Femur (tissue), 1 donor: ENCODE measurements at places on chromosomes 7 and 10.

DNA sequence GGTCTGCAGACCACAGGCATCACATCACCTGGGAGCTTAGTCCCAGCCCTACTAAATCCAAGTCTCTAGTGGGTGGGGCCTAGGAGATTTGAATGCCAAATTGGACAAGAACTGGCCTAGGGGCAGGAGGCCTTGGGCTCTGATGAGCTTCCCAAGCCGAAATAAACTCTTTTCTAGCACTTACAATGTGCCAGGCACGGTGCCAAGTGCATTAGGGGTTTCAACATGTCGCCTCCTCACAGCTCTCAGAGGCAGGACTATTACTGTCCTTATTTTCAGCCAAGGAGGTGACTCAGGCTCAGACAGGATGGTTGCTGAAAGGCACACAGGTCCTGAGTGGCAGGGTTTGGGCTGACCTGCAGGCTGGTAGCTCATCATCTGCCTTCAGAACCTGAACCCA is 9.2 kb upstream of the CPA1 start:
- no peak for DNase-seq

GRCh38 chr7:44307905-44308595 is 17.3 kb downstream of the CAMK2B start:
- no peak for DNase-seq

- no peak for DNase-seq
Measured at GRCh38 chr7:128190051-128190647, 50.9 kb upstream of the LEP start.

GRCh38 chr10:85377029-85377806 is 989.4 kb downstream of the GRID1 start:
- no peak for DNase-seq

- peak; percentile 51 for DNase-seq
Measured at GRCh38 chr7:140230861-140231770, 54.3 kb upstream of the KDM7A start.

GRCh38 chr10:103458720-103459119 is at the start of gene CALHM1:
TSS of gene CALHM1 (minus strand) at chr10:103458900. CDS start at chr10:103458751, 149 bp downstream.
- no peak for DNase-seq

- DNase-seq = no peak
Measured at GRCh38 chr7:114062810-114063209, 144.0 kb upstream of the PPP1R3A start.

DNA sequence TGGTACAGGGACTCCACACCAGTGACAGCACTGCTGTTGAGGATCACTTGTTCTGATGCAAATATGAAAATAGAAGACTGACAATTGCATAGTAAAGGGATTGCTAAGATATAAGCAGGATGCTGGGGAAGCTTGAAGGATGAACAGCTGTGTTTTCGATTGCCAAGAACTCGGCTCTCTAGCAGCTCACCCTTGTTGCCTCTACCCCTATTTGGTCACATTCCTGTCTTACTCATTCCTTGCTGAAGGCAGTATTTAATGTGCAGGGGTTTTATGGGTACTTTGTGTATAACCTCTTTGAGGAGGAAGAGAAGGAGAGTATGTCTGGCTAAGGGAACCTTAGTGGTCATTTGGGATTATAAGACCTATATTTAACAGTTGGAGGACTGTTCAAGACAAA is 218.8 kb downstream of the AUTS2 start:
- no peak for DNase-seq

- DNase-seq = no peak
Measured at GRCh38 chr10:118405928-118406327, 63.8 kb upstream of the FAM204A start.

DNA sequence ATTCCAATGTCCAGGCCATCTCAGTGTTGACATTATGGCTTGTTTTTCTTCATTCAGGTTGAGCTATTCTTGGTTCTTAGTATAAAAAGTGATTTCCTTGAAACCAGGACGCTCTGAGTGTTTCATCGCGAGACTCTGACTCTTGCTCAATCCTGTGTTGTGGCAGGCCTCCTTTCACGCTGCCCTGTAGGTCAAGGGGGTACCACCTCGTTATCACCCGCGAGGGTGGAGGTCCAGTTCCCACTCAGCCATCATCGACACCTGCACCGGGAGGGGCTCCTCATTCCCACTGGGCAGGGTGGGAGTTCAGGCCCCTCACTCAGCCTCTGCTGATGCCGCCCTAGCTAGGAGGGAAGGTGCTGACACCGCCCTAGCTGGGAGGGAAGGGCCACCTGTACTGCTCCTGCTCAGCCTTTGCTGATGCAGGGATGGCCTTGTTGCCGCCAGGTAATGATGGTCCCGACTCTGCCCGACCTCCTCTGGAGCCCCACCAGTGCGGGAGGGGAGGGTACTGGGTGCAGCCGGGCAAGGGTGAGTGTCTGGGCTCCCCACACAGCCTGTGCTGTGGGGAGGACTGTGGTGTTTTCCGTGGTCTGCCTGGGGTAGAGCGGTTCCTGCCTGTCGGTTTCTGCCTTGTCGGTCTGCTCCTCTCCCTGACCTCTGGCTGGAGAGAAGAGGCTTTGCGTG is 16.4 kb downstream of the IQCE start:
- DNase-seq = no peak

GRCh38 chr10:70571636-70572439 is 30.7 kb downstream of the PRF1 start:
- no peak for DNase-seq

- DNase-seq = peak; percentile 56
Measured at GRCh38 chr10:104045151-104046089, 40.3 kb downstream of the COL17A1 start.

DNA sequence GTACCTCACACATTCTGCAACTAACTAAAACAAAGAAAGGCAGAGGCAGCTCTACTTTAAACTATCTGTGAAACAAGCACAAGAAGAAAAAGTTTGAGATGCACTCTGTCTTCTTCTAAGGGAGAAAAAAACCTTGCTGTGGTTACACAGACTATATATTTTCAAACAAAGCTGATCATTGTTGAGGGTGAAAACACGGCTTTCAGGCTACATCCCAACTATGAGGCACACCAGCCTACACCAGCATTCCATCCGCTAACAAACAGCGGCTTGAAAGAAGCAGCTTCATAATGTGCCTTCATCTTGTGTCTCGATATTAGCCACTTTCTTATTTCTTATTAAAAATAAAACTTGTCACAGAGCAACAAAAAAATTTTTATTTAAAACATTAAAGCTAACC is 79.1 kb downstream of the USP6NL start:
- DNase-seq = no peak

- no peak for DNase-seq
Measured at GRCh38 chr7:37193087-37193774, 255.4 kb downstream of the ELMO1 start.

- no peak for DNase-seq
Measured at GRCh38 chr10:22611425-22612115, 102.8 kb downstream of the PIP4K2A start.

GRCh38 chr7:80428161-80429054 is 83.5 kb downstream of the GNAT3 start:
- peak; percentile 46 for DNase-seq

DNA sequence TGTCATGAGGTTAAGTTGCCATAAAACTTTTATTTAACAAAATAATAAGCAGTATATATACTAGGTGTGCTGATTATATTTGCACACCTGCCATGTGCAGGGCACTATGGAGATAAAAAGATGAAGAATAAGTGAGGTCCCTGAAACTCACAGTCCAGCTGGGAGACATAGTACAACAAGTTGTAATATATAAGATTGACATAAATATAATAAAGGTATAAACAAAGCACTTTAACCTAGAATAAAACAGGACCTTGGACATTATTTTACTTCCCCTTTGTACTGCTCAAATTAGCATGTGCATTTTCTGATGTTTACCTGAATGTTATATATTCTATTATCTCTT is 6.2 kb downstream of the STK17A start:
- DNase-seq = no peak

DNA sequence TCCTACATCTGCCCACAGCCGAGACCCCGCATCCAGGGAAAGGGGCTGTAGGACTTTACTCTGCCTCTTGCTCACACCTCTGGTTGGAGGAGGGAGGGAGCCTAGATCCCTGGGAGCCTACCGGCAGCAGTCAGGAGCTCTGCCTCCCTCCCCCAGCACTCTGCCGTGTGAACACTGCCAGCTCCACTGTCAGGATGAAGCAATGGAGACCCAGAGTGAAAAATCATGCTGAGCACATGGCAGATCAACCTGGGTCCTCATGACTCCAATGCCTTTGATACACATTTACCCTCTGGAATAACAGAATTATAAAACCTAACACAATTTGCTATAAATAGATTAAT is 477.7 kb downstream of the TNS3 start:
- DNase-seq = no peak

- no peak for DNase-seq
Measured at GRCh38 chr10:82462910-82463551, 588.0 kb downstream of the NRG3 start.

- no peak for DNase-seq
Measured at GRCh38 chr7:103797647-103798307, 191.7 kb downstream of the RELN start.

DNA sequence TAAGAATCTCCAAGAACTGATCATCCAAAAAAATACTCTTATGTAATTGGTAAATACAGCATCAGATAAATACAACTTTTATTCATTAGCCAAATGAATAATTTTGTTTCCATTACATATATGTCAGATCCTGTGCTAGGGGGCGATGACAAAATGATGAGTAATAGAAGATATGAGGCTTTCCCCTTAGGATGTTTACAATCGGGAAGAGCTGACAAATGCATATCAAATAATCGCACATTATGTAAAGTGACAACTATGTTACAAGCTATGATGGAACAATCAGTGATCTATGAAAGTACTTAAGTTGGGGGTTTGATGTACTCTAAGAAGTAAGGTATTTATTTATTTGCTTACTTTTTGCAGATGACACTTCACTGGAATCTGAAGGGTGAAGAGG is 465.6 kb upstream of the VSTM2A start:
- no peak for DNase-seq

GRCh38 chr7:3200504-3200903 is 100.5 kb upstream of the SDK1 start:
- no peak for DNase-seq

- no peak for DNase-seq
Measured at GRCh38 chr10:13944823-13945222, 358.1 kb downstream of the PRPF18 start.

DNA sequence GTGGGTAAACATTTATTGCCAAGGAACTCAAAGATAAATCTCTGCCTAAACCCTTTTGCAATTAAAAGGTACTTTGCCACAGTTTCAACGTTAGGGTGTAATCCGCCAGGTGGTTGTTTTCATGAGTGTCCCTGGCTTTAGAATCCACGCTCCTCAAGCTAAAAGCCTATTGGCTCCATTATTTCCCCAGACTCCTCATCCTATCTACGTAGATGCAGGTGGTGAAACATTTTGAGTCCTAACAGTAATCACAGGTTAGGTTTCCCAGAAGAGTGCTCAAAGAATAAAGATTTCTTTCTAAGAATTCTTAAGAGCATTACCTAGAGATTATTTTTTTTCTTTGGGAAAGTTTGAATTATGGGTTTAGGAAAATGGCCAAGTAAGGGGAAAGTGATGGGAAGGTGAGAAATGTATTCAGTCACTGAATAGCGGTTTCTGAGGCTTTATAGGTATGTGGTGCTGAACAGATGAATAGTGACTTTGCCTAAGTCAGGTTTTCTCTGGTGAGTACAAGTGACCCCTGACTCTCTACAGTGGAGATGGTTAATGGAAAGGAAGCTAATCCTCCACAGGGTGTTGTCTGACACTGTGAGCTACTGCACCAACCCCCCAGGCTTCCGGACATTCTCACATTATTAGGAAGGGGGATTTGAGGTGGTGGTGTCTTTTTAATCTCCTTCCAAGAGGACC is 60.2 kb downstream of the NRP1 start:
- DNase-seq = no peak

DNA sequence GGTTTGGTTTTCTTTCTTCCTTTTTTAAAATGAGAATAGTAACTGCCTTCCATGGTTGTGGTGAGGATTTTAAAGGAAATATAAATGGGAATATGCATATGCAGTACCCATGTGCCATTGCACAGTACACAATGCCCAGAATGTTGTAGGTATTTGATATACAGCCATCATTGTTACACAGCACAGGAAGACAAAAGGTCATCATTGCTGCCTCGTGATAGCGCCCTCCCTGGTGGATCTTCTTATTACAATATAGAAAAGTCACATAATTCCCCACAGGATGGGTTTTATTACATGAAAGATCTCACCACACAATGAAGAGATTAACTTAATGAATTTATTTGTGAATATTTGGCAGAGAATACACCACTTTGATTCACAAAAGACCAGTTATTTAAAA is 76.5 kb downstream of the PPP1R17 start:
- no peak for DNase-seq

GRCh38 chr10:88991899-88992320 is 1.3 kb downstream of the FAS start:
- no peak for DNase-seq

- DNase-seq = no peak
Measured at GRCh38 chr7:29372351-29373090, 177.9 kb downstream of the CHN2 start.
